HepG2 (cell line): ENCODE measurements at places on chromosomes 4 and X. TPM values are rescaled to one million over a fixed set of nuclear protein-coding genes. Genes with fewer than 3 reads are reported as not detected.

ADH1A gene
- 0.13 and 0.34 TPM in 2 replicates for total RNA-seq

ZNF275 gene
- total RNA-seq, result 6.4 and 9.5 TPM in 2 replicates

BRS3 gene
- total RNA-seq, result not detected in 2 replicates

PPP4R3C gene
- total RNA-seq, result not detected in 2 replicates

PARM1 gene
- total RNA-seq, result not detected in 2 replicates

PROM1 gene
- 2.5 and 3.9 TPM in 2 replicates for total RNA-seq

SMARCA1 gene
- 145 and 248 TPM in 2 replicates for total RNA-seq

PDE6B gene
- 0.38 TPM in 1 of 2 replicates, not detected in the other for total RNA-seq

C1QTNF7 gene
- not detected in 2 replicates for total RNA-seq

GDI1 gene
- 10.9 and 17.4 TPM in 2 replicates for total RNA-seq

DGKK gene
- total RNA-seq, result 24.0 and 43.2 TPM in 2 replicates

CCKAR gene
- total RNA-seq, result not detected in 2 replicates

PIN4 gene
- total RNA-seq, result 29.5 and 43.2 TPM in 2 replicates

MAGEC1 gene
- not detected in 2 replicates for total RNA-seq

PAGE4 gene
- 1.1 and 1.4 TPM in 2 replicates for total RNA-seq
